SJSA1 (cell line): ENCODE measurements at places on chromosomes 16 and 17. TPM values are rescaled to one million over a fixed set of nuclear protein-coding genes. Genes with fewer than 3 reads are reported as not detected.

GRCh38 chr17:41211845-41212466 is 14.5 kb upstream of the KRTAP9-2 start:
- no peak for DNase-seq

DNA sequence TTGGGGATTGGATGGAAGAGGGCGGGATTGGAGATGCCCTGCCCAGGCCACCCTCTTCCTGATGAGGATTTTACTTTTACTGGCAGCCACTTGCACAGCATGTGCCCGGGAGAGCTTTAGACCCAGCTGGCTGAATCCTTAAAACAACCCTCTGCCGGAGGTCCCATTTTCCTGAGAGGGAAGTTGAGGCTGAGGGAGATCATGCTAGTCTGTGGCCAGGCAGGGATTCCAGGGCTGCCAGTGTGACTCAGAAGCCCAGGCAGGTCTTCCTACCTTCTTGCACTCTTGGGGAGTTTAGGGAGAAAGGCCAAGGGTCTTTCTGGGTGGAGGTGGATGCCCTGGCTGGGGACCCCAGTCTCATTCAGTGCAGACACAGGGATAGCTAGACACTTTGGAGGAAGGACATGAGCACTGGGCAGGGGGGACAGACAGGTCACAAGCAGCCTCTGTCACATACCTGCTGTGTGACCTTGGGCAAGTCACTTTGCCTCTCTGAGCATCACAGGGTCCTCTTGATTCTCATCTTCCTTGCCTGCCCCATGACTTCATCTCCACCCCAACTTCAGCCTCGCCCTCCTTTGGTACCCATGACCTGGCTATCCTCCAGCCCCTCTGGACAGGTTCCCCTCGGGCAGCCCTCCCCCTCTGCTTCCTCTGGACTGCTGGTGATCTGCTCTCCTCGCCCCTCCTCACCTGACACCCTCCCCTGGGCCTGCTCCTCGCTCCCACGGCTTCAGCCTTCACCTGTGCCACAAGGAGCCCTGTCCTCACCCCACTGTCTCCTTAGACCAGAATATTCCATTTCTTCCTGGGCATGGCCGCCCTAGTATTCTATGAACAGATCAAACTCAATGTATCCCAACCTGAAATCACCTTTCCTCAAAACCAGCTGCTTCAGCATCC is 11.3 kb upstream of the DCAF7 start:
- no peak for DNase-seq

- no peak for DNase-seq
These were observed 7.5 kb upstream of the CALB2 start for GRCh38 chr16:71350821-71351557.

GRCh38 chr17:36920032-36921005 is 17.0 kb upstream of the LHX1 start:
- no peak for DNase-seq

DNA sequence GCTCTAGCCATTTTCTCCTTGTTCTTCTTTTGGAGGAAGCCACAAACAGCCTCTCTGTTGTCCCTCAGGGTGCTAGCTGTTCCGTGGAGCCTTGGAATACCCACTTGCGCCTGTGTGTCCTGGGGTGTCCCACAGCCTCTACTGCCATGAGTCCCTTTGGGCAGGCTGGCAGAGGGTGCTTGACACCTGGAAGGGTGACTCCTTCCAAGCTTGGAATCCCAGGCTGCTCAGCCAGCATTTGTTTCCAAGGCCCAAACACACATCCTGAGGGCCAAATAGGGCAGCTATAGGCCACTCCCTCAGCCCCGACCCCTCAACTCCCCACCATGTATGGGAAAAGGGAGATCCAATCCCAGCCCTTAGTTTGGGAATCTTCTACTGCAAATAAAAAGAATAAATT is 14.9 kb downstream of the ZNHIT3 start:
- DNase-seq: no peak

DNA sequence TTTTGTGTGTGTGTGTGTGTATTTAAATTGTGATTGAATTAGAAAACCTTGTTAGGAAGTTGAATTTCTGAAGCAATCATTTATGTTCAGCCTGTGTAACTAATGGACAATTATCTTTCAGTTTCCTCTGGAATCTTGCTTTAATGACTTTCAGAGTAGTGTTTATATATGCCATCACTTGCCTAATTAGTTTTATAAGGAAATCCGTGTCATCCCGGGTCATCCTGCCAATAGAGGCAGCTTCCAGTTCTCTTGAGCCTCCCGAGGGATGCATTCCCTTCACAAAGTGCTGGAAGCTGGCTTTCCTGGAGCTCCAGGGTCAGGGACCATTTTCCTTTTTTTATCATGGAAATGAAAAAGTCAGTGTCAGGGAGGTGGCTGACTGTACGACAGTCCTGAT is 42.9 kb downstream of the PRKCA start:
- no peak for DNase-seq

DNA sequence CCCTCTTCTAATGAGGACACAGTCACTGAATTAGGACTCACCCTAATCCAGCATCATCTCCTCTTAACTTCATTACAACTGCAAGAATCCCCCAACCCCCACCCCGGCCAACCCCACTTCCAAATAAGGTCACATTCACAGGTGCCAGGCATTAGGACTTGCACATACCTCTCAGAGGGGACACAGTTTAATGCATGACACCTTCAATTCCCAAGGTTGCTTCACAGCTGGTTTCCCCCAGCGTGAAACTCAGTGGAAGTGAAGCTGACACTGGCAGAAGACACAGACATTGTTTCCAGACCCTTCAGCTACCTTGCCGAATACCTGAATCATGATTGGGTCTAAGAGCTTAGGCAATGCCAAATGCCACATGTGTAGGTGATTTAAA is 217.0 kb upstream of the DYNLRB2 start:
- DNase-seq: no peak

DNA sequence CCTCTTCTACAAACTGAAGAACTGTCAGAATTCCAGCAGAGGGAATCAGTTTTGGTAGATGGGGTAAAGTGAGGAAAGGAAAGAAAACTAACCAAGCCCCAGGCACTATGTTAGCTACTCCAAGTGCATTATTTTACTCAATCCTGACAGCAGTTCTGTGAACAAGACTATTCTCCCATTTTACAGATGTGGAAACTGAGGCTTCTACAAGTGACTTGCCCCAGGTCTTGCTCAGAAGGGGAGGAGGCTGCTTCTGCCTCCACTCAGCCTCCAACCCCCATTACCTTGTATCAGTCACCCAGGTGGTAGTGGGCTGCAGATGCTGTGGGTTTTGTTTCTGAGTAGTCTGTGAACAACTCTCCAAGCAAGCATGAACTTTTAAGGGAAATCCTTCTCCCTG is 315.2 kb upstream of the MAF start:
- no peak for DNase-seq

The TBC1D3L gene
- total RNA-seq: not detected in 2 replicates

The PFN1 gene
- total RNA-seq: 1,207 and 1,337 TPM in 2 replicates

The TPSB2 gene
- not detected in 2 replicates for total RNA-seq

The LLGL2 gene
- 5.8 and 6.6 TPM in 2 replicates for total RNA-seq
